ENCODE measurements at places on chromosomes 1 and 21. TPM values are rescaled to one million over a fixed set of nuclear protein-coding genes. Genes with fewer than 3 reads are reported as not detected.
A peak's percentile ranks its signal among the peaks of the same experiment; 100 is the strongest.

GRCh38 chr1:86067626-86068025, 88.9 kb downstream of the COL24A1 start:
- no peaks in the 10 kb centered on the region for H3K27me3 ChIP-seq
- no peak for DNase-seq
- no peak overlapping the region for H3K27ac ChIP-seq
- H3K4me1 ChIP-seq, result no peaks in the 10 kb centered on the region
- no peaks in the 10 kb centered on the region for H3K36me3 ChIP-seq

GRCh38 chr1:111754984-111755330, 744 bp upstream of the DDX20 start:
- H3K4me1 ChIP-seq, result no peaks in the 10 kb centered on the region

- no peak overlapping the region for H3K4me3 ChIP-seq
- no peak for DNase-seq
- no peaks in the 10 kb centered on the region for H3K27me3 ChIP-seq
- no peaks in the 10 kb centered on the region for H3K4me1 ChIP-seq
These were observed 27.7 kb downstream of the SPATA45 start for GRCh38 chr1:212819726-212820125.

DNA sequence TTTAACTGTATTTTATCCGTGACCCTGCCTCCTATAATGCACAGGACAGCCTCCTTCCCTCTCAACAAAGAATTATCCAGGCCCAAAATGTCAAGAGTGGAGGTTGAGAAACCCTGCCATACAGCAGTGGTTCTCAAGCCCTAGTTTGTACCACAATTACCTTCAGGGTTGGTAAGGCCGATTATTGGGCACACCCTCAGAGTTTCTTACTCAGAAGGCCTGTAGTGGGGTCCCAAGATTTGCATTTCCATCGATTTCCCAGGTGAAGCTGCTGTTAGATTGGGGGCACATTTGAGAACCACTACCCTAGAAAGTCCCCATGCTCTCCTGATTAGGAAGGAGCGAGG, 400 bp upstream of the PGBD2 start:
- peaks cover 4% of the 10 kb centered on the region for H3K36me3 ChIP-seq
- H3K4me1 ChIP-seq, result no peaks in the 10 kb centered on the region
- no peak for DNase-seq
- peaks cover 3% of the 10 kb centered on the region for H3K27me3 ChIP-seq
- H3K4me3 ChIP-seq, result peak overlapping the region; percentile 93
- H3K27ac ChIP-seq, result peak overlapping the region; percentile 98

- no peaks in the 10 kb centered on the region for H3K36me3 ChIP-seq
- no peak overlapping the region for H3K27ac ChIP-seq
- DNase-seq, result no peak
- H3K4me1 ChIP-seq, result no peaks in the 10 kb centered on the region
These were observed 10.3 kb downstream of the CNTN2 start for GRCh38 chr1:205053296-205053695.

Gene TEDDM1
- not detected for total RNA-seq

Gene SLC25A34
- 0.74 TPM for total RNA-seq
